ENCODE measurements at places on chromosomes 16 and 17.

- DNase-seq, result no peak
These were observed 2.7 kb downstream of the NDUFAF8 start for GRCh38 chr17:81241648-81242420.

- DNase-seq, result no peak
These were observed 8.4 kb upstream of the PIEZO1 start for GRCh38 chr16:88793251-88793954.

DNA sequence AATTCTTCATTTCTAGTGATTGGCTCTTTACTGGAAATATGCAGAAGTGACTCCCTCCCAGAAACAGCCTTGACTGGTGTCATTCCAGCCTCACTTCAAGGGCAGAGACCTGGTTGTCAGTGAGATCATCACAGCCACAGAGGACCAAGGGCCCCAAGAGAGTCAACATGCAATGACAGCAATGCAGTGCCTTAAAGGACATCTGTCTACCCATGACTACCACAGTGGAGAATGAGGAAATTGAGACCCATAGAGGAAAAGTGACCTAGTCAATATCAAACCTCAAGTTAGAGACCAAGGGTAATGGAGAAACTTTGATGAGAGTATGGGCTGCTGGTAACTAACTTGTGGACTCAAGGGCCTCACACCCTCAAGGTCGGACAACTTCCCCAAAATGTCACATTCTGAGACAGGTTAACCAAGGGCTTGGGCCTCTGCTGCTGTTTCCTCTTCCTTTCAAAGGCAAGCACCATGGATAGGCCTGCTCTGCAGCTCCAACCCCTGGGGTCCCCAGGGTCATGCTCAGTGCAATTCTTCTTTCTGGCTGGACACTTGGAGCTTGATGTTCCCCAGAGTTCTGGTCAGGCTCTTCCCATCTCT is 11.3 kb downstream of the NOG start:
- DNase-seq, result no peak

DNA sequence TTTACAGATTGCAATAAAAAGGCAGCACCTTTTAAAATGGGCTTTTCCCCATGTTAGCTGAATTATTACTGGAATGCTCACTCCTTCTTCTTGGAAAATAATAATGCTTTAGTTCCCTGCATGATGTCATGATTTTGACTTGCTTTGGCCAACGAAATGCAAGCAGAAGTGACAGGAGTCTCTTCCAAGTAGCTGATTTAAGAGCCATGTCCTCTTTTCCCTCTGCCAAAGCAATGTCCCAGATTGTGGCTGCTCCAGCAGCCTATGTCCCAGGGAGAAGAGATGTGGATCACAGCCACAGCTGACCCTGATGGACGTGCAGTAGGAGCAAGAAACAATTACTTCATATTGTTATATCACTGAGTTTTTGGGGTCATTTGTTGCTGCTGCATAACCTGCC is 246.6 kb downstream of the HAPSTR1 start:
- no peak for DNase-seq

GRCh38 chr16:66107661-66108060 is 258.8 kb upstream of the CDH5 start:
- no peak for DNase-seq

- DNase-seq, result no peak
These were observed 593 bp downstream of the TMEM92 start for GRCh38 chr17:50274897-50275221.

DNA sequence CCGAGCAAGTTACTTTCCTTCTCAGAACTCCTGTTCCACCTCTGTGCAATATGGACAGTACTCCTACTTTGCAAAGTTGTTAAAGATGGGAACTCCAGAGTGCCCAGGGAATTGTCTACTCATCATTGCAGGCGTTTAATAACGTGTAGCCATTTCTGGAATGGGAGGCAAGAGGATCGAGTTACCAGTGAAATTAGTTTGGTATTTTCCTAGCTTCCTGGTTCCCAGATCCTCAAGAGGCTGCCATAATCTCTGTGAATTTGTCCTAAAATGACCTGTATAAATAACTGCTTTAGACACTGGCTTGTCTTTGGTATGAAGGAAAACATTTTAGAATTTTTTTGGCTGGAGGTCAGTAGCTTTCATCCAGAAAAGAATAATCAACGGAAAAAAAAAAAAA is 27.7 kb downstream of the WWOX start:
- no peak for DNase-seq

GRCh38 chr16:73289232-73289631 is 241.3 kb upstream of the ZFHX3 start:
- no peak for DNase-seq

- no peak for DNase-seq
These were observed 1408.7 kb upstream of the GOT2 start for GRCh38 chr16:60142619-60143347.

DNA sequence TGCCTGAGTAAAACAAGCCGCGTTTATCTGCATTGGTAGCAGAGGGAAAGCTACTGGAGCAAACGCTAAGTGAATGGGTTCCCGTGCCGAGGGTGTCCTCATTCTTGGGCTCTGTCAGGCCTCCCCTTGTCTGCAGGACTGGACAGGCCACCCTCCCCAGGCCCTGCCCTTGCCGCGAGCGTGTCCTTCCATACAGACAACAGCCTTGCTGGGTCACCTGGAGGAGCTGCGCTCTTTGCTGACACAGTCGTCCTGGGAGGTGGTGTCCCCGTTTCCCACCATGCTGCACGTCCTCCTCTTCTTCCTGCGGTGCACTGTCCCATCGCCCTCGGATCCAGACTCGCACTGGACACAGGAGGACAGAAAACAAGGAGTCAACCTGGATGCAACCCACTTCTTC is 7.8 kb upstream of the MXRA7 start:
- DNase-seq, result no peak

DNA sequence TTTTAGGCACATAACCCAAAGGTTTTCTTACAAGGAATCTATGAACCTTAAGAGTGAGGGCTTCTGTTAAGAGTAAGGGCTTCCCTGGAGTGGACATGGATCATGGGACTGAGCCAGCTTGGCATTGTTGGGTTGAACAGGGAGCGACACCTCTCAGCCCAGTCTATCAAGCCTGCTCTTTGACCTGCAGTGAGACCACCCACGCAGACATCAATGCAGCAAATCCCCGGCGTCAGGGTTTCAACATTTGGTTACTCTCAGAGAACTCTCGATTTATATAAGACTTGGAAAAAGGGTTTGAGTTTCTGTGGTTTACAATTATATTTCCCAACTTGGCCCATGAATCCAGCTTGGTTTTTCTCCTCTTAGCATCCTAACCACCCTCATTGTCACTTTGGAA is 299.9 kb downstream of the WWOX start:
- no peak for DNase-seq

DNA sequence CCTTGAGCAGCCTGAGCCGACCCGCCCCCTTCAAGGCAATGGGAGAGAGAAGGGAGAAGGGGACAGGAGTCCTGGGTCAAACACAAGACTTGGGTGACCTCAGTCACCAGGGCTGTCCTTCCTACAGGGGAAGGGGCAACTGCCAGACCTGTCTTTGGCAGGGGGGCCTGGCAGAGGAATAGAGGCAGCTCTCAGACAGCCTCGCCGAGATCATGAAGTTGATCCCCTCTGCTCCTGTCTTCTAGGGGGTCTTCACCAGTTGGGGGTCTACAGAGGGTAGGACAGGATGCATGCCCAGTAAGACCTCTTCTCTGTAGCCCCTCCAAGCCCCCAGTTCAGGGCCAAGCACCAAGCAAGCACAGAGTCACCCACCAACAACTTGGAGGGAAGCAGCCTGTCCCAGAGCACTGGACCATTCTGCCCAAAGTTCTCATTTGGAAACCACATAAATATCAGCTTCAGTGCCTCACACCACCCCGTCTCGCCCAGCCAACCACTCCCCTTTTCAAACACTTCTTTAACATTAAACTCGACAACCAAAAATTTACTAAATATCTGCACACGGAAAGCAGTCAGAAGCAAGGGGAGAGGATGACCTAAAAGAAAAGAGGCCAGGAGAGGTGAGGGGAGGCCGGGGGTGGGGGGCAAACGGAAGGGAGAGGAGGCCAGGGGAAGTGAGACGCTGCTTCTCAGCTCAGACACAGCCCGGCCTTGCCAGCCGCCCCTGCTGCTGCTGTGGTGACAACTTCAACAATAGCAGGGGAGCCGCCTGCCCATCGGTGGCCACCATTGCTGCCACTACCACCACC is 7.7 kb downstream of the DOK4 start:
- no peak for DNase-seq

GRCh38 chr17:2244545-2245525 is 58.8 kb downstream of the SMG6 start:
- DNase-seq, result no peak

DNA sequence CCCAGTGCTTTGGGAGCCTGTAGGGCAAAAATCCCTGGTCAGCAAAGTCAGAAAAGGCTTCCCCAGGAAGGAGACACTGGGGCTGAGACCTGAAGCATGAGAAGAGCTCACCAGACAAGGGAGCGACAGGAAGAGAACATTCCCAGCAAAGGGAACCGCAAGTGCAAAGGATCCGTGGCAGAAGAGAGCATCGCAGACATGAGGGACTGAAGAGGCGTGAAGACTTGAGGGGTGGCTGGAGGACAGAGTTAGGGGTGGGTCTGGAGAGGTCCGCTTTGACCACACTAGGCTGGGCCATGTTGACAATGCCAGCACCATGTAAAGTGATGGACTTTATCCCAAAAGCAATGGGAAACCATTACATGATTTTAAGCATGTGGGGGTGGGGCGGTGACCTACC is 128.1 kb upstream of the IRX3 start:
- DNase-seq, result no peak

GRCh38 chr16:4388271-4389021 is 16.8 kb downstream of the VASN start:
- no peak for DNase-seq

DNA sequence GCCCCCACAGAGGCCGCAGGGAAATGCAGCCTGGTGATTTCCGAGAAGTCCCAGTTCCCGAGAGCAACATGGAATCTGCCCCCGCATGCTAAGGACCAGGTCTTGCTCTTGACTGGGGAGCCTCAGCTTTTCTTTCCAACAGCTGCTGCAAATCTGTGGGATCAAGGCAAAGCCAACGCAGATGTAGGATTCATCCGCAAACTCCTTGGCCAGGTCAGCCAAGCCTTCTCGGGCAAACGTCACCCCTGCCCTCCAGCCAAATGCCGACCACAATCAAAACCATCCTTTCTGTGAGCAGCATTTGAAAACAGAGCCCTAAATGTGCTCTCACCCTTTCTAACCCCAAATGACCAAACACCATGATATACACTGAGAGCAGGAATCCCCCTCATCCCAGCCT is 54.0 kb downstream of the MRM3 start:
- no peak for DNase-seq

GRCh38 chr17:62780951-62781350 is 27.2 kb downstream of the MARCHF10 start:
- DNase-seq, result no peak

DNA sequence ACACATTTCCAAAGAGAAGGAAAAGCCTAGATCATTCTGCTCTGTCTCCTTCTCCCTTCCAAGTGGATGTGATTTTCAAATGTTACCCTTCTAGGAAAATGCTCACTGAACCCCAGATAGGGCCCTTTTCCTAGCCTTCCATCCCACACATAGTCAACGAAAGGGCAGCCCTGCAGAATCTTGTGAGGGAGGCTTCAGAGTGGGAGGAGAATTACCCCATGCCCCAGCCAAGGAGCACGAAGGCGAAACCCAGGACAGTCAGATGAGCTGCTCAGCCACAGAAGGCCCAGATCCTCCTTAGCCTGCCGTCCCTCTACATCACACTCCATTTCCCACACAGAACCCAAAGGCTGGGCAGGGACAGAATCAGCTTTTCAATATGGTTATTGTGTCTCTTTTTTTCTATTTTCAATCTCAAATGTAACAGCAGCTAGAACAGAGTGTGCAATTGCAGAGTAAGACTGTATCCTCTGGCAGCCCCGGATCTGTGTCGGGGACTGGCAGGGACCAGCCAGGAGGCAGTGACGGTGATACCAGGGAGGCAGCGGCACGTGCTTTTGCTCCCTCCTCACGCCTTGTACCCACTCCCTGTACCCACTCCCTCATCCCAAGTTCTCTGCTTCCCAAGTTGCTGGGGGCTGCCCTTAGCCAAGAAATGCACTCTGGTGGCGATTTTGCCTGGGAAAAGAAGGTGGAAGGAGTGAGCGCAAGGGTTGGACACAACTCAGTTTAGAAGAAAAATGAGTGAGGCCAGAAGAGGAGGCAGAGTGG is 3.7 kb upstream of the SDK2 start:
- DNase-seq, result no peak

- DNase-seq, result no peak
These were observed 13.6 kb upstream of the TMEM220 start for GRCh38 chr17:10743316-10744009.

GRCh38 chr16:86088816-86089215 is 189.9 kb downstream of the IRF8 start:
- no peak for DNase-seq

GRCh38 chr17:32907583-32907982 is 20.4 kb upstream of the TMEM98 start:
- no peak for DNase-seq

GRCh38 chr17:3978421-3979289 is 14.4 kb upstream of the ATP2A3 start:
- DNase-seq, result no peak

DNA sequence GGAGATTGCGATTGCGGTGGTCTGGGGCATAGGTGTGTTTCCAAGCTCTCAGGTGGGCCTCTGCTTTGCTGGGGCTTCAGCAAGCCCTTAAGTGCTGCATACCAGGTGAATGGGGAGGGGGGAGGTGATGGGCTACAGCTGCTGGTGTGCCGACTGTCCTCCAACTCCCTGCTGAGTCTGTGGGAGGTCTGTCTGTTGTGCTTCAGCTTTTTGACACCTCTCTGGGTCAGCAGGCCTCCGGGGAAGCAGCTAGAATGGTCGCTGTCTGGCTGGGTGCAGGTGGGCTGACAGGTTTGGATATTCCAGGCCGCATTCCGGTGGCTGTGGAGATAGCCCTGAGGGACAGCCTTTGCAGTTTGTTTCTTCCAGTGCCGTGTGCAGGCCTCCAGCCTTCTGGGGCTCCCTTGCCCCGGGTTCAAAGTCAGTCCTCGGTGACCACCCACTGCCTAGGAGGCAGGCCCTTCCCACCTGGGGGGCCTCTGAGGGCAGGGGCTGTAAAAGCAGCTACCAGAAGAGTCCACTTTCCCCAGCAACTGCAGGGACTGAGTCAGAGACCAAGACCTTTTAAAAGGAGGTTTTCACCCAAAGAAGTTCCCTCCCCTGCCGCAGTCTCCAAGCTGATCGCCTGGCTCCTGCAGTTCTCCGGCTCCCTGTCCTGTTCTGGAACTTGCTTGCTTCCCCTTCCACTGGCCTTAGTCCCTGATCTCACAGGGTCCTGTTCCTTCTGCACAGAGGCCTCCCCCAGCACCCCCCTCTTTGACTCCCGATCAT is 2.0 kb upstream of the TTYH2 start:
- DNase-seq, result no peak
